ENCODE measurements at places on chromosomes 7 and 10.

GRCh38 chr10:70592746-70593512 lies 9.6 kb downstream of the PRF1 start:
- no peak for DNase-seq

- DNase-seq: no peak
Measured at GRCh38 chr7:134599371-134599770, 47.3 kb upstream of the BPGM start.

- no peak for DNase-seq
Measured at GRCh38 chr10:124697837-124698544, 46.2 kb downstream of the FAM53B start.

DNA sequence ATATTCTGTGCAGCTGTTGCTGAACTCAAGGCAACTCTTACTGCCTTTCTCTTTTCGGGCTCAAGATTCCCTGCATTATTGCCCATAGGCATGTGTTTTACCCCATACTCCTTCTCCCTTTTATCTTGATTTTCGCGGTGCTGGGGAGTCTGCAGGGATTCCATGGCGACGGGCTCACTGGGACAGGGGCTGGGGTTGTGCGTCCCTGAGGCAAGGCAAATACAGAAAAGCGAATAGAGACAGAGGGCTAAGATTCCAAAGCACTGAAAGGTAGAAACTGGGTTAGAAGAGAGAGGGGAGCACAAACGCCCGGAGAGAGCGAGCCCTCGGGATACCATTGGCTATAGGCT lies 519 bp upstream of the RPP38 start:
- no peak for DNase-seq

- DNase-seq: no peak
Measured at GRCh38 chr7:99490878-99491277, 9.2 kb downstream of the ZNF394 start.

DNA sequence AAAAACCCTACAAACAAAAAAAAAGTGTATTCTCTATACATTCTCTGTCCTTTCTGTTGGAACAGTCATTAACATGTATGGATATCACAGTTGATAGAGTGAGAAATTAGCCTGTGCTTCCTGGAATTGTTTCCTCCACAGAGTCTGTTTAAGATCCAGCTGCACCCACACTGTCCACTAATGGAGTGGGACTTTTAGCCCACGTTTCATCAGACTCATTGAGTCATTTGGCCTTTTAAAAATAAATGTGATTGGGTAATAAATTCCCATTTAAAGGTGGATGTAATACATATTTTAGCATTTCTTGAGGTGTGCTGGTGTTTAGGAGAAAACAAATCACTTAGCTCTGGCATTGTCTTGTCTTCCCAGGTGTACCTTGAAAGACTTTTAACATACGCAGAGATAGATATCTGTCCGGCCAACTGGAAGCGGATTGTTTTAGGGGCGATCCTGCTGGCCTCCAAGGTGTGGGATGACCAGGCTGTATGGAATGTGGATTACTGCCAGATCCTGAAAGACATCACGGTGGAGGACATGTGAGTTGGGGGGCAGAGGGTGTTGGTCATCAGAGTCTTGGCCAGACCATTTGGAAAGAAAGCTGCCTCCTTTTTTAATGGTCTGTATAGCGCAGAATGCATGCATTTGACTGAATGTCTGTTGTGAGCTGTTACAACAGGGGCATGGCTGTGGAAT lies 52.3 kb upstream of the GJD4 start:
- DNase-seq: no peak

DNA sequence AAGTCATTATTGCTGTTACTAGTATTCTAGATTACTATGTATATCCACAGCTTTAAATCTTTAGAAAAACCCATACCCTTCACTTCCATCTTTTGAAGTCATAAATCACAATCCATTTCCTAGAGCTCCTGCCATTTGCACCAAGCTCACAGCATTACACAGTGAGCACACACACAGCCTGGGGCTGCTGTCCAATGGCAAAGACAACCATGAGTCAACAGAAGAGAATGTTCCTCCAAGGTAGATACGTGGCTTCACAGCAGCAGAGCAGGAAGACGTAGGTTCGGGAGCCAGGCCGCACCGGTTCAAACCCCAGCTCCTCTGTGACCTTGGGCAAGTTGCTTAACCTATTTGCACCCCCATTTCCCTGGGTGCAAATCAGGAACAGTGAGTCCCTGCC lies 234.6 kb downstream of the DIP2C start:
- no peak for DNase-seq

DNA sequence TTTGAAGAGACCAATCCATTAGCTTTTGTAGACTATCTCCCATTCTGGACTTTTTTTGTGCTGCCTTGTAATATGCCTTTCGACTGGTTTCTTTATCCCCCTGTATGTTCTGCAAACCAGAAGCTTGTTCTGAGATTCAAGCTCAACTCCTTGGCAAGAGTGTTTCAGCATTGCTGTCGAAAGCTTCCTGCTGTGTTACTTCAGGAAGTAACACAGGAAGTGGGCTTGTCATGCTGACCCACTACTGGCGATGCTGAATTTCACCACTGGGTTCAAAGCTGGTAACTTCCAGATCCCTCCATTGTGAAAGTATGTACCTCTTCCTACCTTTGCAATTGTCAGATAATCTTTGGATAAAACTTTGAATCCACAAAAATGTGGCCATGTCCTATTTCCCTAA lies 57.9 kb upstream of the INSYN2A start:
- DNase-seq: no peak

DNA sequence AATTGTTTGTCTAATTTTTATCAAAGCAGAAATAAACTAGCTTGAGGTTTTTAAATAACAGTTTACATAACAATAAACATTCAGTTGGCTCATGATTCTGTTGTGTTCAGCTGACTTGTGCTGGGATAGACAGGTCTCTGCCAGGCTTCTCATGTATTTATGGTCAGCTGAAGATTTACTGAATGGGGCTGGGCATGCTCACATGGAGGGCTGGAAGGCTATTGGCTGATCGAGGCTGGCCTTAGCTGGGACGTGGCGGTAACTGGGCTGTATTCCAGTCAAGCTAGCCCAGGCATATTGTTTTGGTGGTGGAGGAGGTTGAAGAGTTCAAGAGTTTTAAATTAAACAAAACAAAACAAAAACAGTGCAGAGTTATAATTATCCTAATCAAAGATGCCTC lies 251.0 kb upstream of the MTPN start:
- no peak for DNase-seq

DNA sequence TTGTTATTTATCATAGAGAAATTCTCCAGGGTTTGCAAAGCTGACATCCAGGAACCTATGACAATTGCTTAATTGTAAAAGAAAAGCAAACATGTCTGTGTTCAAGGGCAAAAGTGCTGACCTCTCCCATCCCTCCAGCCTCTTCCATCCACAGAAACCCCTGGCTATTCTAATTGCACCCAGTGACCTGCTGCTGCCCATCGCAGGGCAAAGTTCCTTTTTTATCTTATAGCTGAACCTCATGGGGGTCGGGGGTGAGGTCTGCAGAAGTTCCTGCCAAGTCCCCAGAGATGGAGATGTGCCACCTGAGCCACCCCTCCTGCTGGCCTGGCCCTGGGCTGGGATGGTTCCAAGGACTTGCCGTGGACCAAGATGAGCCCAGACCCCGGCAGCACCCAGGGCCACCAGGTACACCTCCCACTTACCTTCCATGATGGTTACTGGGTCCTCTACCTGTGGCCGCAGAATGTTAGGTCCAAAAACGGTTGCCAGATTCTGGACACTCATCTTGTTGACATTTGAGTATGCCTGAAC lies 146.5 kb downstream of the MAPK8 start:
- no peak for DNase-seq

DNA sequence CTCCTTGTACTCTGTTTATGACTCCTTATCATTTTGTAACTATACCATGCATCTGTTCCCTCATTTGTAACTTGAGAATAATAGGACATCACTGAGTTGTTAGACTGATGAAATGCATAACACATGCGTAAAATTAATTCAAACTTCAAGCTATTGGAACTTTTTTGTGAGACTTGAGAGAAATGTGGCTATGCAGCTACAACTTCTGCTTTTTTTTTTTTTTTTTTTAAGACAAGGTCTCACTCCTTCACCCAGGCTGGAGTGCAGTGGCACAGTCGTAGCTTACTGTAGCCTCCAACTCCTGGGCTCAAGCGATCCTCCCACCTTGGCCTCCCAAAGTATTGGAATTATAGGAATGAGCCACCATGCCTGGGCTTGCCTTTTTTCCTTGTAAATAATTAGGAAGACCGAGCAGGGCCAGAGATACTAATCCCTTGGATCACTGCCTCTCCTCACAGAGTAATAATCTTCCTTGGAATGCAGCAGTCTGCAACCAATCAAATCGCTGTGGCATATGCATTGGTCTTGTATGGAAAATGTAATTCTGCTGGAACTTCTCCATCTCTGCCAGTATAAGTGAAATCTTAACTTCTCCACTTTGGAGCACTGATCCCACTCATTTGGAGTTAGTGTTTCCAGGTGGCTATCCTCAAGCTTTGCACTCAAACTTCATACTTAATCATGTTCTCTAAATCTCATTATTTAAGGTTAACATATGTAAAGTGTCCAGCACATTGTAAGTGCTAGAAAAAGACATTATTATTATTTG lies 2.0 kb upstream of the PANK1 start:
- DNase-seq: no peak

- DNase-seq: no peak
Measured at GRCh38 chr10:132965411-132966057, 23.2 kb upstream of the CFAP46 start.

GRCh38 chr7:130152493-130153210 lies 52.6 kb downstream of the TMEM209 start:
- no peak for DNase-seq

Measured in SK-N-SH (cell line).